ENCODE measurements at places on chromosomes 7 and 10. TPM values are rescaled to one million over a fixed set of nuclear protein-coding genes. Genes with fewer than 3 reads are reported as not detected.

- no peak for DNase-seq
These were observed 35.5 kb downstream of the SCD start for GRCh38 chr10:100382553-100382952.

- DNase-seq, result no peak
These were observed 40.5 kb downstream of the NRBF2 start for GRCh38 chr10:63173468-63174232.

DNA sequence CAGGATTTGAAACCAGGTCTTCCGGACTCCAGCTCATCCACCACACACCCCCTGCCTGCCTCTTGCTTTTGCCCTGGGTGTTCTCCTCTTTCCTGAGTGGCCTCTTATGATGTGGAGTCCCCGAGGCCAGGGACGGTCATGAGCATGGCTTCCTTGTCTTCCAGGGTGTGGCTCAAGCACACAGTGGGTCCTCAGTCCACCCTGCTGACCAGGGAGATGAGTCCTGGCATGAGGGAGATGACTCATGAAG lies 32.8 kb downstream of the DNAJB12 start:
- DNase-seq, result no peak

DNA sequence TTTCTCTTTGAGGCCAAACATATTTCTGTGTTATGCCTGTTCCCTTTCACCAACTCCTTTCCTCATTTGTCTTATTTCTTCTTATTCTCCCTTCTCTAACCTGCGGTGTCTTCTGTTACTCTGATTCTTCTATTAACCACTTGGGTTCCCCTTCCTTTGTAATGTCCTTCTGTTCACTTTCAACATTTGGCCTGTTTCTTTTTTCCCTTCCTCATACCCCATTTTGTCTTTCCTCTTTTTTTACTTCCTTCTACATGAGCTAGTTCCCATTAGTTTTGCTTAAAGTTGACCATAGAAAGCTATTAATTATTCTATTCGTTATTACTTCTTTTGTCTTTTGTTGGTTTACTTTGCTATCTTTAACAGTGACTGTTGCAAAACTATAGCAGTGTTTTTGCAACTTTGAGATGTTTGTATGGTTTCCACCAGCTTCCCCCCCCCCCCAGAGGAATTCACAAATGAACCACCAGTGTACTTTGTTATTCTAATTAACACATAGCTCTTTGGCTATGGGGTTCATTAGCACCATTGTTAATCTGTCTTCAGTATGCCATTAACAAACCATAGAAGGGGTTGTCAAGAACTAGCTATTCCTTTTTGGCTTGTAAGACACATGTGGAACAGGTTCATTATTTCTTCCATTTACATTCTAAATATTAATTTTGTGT lies 2.9 kb downstream of the LRGUK start:
- no peak for DNase-seq

- DNase-seq, result no peak
These were observed 405.0 kb upstream of the ZMIZ1 start for GRCh38 chr10:78663721-78664120.

GRCh38 chr10:7700577-7701125 lies 2.5 kb upstream of the ITIH2 start:
- DNase-seq, result no peak

PLAC9 gene
- total RNA-seq, result 66.2 TPM

- DNase-seq, result no peak
These were observed 80.7 kb downstream of the INHBA start for GRCh38 chr7:41621953-41622831.

URGCP gene
- total RNA-seq, result 29.2 TPM

DNA sequence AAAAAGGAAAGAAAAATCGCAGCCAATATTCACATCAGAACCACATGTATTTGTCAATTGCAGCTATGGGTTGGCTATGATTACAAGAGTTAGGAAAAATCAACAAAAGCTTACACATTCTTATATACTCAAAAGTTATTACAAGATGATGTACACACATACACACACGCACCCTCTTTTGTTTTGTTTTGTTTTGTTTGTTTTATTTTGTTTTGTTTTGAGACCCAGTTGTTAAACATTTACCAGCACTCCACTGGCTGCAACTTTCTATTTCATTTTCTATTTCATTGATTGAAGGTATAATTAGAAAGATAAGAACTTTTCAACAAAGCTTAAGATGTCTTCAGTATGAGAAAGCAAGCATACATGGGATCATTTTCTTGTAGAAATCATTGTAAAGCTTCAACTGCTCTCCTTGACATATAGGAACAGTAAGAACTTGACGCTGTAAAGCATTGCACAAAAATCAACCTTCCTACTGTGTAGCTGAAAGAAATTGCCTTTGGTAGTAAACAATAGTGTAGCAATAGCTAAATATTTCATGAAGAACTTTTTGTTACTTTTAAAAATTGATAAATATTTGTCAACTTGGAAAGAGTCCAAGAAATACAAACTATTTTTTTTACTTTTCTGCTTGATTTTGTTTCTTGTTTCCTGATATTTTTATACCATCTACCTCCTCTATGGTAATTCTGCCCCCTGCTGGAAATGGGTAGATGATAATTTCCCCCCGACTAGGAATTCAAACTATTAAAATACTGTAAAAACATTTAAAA lies 205.9 kb downstream of the MBL2 start:
- no peak for DNase-seq

DNA sequence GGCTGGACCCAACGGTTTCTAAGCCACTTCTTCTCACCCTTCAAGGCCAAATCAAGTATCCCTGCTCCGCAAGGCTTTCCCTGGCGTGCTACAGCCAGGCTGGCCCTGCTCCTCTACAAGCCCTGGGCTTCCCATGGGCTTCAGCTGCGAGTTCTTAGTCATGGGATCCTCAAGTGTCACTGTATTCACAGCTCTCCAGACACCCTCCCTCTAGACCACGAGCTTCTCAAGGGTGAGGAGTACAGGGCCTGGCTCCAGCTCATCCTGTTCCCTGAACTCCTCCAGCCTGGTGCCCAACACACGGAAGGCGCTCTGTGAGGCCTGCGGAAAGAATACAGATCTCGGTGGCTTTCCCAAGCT lies 38.8 kb downstream of the FAM53B start:
- DNase-seq, result no peak

- no peak for DNase-seq
These were observed 237.2 kb downstream of the GLI3 start for GRCh38 chr7:41999736-42000283.

DNA sequence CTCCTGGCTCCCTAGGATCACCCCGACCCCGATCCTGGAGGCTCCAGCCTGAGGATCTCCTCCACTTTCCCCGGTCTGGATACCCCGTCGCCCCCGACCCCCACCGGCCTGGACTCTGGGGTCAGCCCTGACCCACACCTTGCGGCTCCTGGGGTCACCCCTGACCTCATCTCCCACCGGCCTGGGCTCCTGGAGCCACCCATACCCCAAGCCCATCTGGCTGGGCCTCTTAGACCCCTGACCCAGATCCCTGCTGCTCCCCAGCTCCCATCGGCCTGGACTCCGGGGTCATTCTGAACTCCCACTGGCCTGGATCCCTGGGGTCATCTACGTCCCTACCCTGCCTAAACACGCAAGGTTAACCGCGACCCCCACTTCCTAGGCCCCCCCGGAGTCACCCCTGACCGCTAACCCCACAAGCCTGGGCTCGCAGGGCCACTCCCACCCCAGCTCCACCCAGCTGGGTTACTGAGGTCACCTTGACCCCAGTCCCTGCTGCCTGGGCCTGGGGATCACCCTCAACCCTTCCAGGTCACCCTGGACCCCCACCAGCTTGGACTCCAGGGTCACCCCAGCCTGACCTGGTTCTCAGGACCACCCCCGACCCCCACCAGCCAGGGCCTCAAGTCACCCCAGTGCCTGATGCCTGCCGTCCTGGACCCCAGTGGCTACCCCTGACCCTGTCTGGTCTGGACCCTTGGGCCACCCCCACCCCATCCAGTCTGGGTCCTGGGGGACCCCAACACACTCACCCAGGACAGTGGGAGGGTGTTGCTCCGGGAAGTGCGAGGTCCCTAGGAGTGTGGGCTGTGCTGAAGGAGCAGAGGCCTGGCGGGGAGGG lies 1.2 kb downstream of the FOXK1 start:
- DNase-seq, result no peak

PSD gene
- 13.4 TPM for total RNA-seq

DNA sequence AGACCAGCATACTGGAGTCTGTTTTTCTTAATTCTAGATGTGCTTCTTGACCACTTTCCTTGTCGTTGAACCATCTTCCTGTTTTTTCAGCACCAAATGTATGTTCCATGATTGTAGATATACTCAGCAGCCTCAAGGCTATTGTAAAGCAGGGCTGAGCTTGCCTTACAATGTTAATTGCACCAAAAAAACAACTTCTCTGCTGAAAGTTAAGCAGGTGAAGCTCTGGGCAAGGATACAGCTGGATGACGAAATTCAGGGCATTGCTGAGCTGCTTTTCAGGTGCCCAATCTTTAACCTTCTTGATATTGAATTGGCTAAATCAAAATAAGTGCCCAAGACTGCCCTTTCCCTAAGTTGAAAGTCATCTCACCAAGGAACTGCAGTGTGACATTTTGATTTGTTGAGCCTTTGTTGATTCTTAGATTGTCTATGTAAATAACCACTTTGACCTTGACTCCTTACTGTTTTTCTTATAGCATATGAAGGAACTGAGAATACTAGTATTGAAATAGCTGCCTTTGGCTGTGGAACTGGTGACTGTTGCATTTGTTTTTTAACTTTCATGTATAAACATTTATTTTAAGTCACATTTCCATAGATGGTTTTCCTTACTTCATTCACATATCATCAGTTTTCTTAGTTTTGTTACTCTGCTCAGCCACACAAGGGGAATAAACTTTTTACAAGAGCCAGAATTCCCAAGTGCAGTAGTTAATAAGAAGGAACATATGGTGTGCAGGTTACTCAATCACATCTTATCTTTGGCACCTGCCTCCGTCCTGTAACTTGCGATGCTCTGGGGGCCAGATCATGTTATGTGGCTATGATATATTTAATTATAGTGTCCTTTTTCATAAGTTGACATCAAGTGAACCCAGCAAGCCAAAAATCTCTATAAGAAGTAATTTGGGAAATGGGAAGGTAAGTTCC lies 3.1 kb downstream of the AHCYL2 start:
- no peak for DNase-seq

GRCh38 chr10:12448340-12448728 lies 99.0 kb downstream of the CAMK1D start:
- no peak for DNase-seq

SLC26A4 gene
- 1.3 TPM for total RNA-seq

TAS2R38 gene
- not detected for total RNA-seq

- no peak for DNase-seq
These were observed 46.5 kb downstream of the FAM171A1 start for GRCh38 chr10:15324611-15325010.

DNA sequence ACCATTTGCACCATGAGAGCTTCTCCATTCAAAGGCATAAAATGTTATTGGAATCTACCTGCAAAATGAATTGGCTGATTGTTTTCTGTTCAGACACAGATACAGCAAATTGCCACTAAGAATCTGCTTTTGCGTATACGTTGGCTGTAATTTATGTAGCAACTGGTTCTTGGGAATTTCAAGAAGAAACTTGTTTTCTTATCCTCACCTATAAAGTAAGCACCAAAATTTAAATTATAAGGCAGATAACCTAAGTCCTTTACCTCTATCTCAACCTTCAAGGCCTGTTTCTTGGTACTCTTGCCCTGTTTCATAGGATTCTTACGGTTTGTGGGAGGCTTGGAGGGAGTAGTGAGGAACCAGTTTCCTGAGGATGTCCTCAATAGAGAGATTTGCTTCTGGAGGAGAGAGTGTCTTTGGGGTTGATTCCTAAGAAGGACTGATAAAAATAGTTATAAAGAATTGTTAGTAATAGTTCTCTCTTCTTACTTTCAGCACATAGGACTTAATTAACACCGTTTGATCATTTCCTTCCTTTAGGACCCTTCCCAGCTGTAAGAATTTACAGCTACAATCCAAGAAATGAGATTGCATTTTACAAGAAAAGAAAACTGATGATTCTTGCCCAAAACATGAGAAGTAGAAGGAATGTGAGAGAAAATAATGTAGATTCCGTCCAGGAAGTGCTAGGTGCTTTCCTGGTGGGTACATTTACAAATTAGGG lies 2.0 kb downstream of the STAMBPL1 start:
- DNase-seq, result no peak

REEP3 gene
- total RNA-seq, result 74.1 TPM

HABP2 gene
- 0.66 TPM for total RNA-seq

- no peak for DNase-seq
These were observed 1.1 kb downstream of the TRRAP start for GRCh38 chr7:98879198-98879978.

GRCh38 chr7:80548840-80549530 lies 37.1 kb upstream of the GNAT3 start:
- DNase-seq, result no peak

CAMK2B gene
- not detected for total RNA-seq

SLC12A9 gene
- total RNA-seq, result 18.0 TPM
